Naive thymus-derived CD4-positive, alpha-beta T cell (primary cell): ENCODE measurements at places on chromosomes 6 and 20. TPM values are rescaled to one million over a fixed set of nuclear protein-coding genes. Genes with fewer than 3 reads are reported as not detected.

The CDH4 gene
- 0.35 TPM for total RNA-seq

The HLA-DQA2 gene
- not detected for total RNA-seq

The TSPO2 gene
- total RNA-seq: not detected

The WFDC5 gene
- total RNA-seq: not detected

The PEX3 gene
- total RNA-seq: 28.8 TPM

The CFAP206 gene
- not detected for total RNA-seq

The NOX3 gene
- not detected for total RNA-seq

The C6orf89 gene
- total RNA-seq: 48.1 TPM

The CST4 gene
- not detected for total RNA-seq

The TNFRSF21 gene
- 0.43 and 0.44 TPM in 2 replicates for total RNA-seq

The FBXO5 gene
- total RNA-seq: 9.2 TPM

The TNF gene
- 125 TPM in 2 replicates for total RNA-seq

The CD40 gene
- total RNA-seq: 4.0 TPM

The PPP1R3G gene
- not detected for total RNA-seq

The TBX18 gene
- total RNA-seq: not detected in 2 replicates

The MATN4 gene
- not detected for total RNA-seq

The POU5F1 gene
- total RNA-seq: 0.46 TPM

The MAS1 gene
- not detected in 2 replicates for total RNA-seq

The STMND1 gene
- not detected in 2 replicates for total RNA-seq

The PPP2R5D gene
- total RNA-seq: 28.8 TPM
